ENCODE measurements at places on chromosomes 3 and 15.

DNA sequence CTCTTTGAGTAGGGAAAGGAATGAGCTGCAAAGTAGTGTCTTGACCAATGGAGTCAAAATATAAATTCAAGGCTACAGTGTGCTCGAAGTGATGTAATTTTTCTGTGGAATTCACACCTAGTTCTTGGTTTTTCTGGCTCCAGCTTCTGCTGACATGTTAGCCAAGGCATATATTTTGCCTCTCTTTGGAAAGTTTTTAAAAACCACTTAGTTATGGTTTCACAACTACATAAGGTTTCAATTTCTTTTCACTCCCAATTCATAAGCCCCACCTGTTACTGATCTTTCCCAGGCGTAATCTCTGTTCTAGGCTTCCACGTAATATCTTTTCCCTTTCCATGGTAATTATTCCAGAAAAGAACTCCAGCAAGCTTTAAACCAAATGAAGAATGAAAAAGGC, 46.9 kb downstream of the GADL1 start:
- DNase-seq = no peak

DNA sequence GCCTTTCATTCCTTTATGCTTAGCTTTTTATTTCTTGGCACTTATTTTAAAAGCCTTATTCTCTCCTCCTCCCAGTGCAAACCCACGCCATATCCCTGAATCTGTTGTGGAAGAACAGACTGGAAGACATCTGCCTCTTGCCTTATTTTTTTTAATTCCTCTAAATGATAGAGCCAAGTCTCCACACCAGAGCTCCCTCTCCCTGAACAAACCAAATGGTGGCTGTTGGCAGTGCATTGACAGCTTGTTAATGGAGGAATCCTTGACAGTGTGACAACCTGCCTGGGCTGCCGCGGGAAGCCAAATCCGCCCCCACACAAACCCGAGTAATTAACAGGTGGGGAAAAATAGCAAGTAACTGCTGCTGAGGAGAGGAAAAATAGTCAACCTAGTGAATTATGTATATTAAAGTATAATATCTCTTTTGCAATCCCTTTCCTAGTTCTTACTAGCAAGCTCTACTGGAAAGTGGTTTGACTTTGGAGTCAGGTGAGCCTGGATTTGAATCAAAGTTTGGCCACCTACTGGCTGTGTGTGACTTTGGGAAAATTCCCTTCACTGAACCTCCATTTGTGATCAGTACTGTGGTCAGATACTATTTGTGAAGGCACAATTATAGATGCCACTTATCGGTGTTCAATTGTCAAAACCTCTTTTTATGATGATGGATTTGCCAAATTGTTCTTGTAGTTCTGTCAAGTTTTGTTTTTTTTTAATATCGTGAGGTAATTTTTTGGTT, 589.6 kb downstream of the PDCD6IP start:
- DNase-seq = peak; percentile 80

GRCh38 chr3:32859604-32860237, 41.9 kb downstream of the TRIM71 start:
- no peak for DNase-seq

GRCh38 chr3:120093119-120093910, 932 bp downstream of the GSK3B start:
- peak; percentile 54 for DNase-seq

GRCh38 chr3:127264794-127265514, 22.9 kb downstream of the PRR20G start:
- no peak for DNase-seq

DNA sequence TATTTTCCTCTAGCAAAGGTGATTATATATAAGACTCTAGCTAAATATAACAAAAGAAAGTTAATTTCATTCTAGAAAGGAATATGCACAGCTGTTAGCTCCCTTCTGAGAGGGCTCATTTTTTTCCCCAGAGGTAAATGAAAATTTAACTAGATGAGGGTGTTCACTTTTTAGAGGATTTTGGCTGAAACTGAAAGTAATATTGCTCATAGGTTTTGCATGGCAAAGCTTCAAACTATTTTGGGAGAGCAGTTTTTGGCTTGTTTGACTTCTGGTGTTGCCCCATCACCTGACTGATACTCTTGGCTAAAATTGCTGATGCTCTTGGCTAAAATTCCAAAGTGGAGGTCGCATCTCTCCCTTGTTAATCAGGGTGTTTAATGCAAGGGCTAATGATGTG, 311.9 kb downstream of the EDEM1 start:
- no peak for DNase-seq

GRCh38 chr15:65558336-65558735, 28.1 kb downstream of the HACD3 start:
- no peak for DNase-seq

DNA sequence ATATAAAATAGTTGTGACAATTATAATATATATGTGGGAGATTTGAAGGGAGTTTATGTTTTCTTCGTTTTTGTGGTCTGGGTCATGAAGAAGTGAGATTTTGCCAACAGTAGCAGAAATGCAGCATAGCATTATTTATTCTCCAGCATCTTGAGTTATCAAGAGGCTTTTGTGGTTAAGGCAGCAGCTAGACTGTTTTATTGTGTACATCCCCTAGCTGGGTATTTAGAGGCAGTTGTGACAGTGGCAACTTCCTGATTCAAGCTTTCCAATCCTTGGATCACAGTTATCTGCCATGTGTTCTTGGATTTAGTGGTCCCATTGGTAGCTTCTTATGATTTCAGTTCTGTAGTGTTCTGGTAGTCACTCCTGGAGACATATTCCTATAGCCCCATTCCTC, 29.0 kb downstream of the ARIH1 start:
- no peak for DNase-seq

- DNase-seq = peak; percentile 14
Measured at GRCh38 chr15:35444557-35445204, 101.3 kb downstream of the DPH6 start.

DNA sequence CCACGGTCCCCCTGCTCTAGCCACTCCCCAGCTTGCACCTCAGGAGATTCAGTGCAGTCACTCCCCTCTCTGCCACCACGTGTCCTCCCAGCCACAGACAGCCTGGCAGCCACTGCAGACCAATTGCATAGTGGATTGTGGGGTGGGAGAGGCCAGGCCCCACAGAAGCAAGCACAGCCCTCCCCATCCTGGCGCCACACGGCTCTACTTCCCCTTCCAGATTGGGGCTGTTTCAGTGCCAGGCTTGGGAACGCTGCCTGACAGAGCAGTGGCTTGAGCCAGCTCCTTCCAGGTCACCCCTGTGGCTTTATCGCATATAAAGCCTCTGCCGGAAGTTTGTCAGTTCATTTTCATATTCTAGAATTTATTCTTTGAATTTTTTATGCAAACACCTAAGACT, 90.7 kb downstream of the TMEM266 start:
- DNase-seq = no peak

DNA sequence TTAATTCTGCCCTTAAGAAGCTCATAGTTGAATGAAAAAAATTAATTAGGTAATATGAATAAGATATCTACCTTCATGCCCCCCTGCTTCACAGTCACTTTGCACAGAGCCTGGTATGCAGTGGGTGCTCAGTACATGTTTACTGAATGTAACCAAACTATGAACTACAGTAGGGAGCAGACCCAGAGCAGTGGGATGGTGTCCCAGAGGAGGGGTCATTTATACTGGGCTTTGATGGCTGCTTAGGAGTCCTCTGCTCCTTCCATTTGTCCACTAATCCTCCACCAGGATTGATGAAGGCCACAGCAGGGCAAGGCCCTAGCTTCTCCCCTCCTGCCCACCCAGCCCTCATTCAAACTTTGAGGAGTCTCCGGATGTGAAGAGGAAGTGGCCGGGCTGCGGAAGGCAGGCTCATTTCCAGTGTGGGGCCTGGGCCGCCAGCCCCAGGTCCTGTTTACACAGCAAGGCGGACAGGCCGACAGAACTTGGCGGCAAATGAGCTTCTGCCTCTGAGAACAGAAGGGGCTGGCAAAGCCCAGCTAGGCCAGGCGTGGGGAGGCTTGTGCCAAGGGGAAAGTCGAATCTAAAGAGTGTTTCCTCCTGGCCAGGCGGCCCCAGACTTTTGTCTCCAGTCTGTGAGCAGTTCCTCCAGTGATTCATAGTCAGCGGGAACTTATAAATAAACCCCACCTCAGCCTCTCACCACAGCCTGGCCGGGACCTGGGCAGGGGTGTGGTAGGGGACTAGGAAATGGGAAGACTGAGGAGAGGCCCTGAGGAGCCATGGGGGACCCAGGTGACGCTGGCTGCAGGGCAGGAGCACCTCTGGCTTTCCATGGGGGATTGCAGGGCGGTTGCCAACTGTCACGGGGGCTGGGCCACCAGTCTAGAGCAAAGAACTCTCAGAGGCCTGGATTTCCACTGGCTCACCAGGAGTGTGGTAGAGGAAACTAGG, 51.6 kb upstream of the LCTL start:
- peak; percentile 13 for DNase-seq

GRCh38 chr15:92421976-92422375, 28.3 kb downstream of the ST8SIA2 start:
- DNase-seq = no peak

- DNase-seq = no peak
Measured at GRCh38 chr3:46662771-46663551, 30.5 kb downstream of the ALS2CL start.

- DNase-seq = no peak
Measured at GRCh38 chr15:40747685-40748631, 7.1 kb downstream of the RMDN3 start.

GRCh38 chr15:74128785-74129585, 1.4 kb upstream of the ISLR2 start:
- DNase-seq = peak; percentile 33

DNA sequence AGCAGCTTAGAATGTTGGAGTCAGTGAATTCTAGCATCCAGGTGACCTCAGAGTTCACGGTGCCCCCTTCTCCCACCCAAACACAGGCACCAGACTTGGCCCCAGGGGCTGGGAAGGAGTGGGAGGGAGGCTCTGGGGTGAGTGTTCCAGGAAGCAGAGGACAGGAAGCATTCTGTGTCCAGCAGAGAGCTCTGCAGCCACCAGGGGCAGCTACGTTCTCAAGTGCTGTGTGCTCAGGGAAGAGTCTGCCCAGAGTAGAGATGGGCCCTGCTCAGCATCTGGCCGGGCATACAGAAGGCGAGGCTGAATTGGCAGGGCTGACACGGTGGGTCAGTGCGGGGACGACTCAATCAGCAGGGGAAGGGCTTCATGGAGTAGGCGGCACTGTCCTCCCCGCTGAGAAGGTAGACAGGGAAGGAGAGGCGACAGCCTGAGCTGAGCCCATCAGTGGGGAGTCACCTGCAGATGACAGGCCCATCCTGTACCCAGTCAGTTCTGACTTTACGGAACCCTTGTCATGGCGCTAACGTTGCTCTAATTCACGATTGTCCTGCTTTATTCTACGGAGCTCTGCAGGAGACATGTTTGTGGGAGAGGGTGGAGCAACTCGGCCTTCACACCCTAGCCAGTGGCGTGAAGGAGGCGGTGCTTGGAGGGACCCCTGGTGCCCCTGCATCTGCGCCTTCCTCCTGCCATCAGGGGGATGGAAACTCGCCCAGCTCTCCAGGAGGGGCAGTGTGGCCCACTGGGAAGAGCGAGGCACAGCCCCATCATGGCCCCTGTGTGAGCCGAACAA, 82.2 kb downstream of the C3orf70 start:
- DNase-seq = no peak

GRCh38 chr3:114646526-114646925, 352.7 kb downstream of the TIGIT start:
- DNase-seq = no peak

DNA sequence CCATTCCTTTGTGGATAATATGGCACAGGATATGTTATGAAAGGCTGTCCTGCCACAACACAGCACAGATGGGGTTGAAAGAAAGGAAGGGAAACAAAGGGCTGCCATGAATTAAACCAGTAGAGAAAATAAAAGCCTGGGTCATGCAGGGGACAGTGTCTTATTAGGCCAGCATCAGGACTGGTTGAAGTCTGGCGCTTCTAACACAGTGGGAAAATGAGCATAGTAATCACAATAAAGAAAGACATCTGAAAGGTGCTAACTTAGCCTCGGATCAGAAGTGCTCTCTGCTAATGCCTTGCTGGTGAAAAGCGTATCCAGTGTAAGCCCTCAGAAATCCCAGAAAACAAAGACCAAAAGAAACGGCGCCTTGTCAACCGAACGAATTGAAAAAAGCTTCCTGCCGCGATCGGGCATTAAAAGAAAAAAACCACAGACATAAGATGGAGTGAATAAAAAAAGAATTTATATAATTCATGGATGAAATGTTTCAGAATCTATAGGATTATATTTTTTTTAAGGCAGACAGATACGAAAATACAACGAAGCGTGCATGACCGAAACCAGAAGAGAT, 566 bp upstream of the MKRN3 start:
- DNase-seq = peak; percentile 24

DNA sequence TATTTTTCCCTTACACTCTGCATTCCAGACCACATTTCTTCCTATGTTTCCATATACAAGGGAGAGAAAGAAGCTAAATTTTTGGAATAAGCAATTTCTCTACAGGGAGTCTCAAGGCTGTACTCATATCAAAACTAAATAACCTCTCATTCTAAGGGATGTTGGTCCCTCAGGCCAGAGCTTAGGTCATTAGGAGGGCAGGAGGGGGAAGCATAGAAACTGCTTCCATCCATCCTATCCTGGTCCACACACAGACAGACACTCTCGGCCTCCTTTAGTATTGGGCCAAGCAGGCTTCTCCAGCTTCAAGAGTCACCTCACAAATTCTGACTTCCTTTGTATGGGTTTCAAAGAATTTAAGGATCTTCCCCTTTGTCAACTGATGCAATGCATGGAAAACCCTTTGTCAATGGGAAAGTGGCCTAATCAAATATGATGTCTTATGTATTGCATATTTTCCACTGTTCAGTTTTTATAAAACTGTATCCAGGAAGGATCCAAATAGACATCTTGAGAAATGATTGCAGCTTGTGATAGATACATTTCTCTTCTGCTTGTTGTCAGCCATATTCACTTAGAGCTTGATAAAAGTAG, 140.7 kb upstream of the RARB start:
- DNase-seq = no peak

DNA sequence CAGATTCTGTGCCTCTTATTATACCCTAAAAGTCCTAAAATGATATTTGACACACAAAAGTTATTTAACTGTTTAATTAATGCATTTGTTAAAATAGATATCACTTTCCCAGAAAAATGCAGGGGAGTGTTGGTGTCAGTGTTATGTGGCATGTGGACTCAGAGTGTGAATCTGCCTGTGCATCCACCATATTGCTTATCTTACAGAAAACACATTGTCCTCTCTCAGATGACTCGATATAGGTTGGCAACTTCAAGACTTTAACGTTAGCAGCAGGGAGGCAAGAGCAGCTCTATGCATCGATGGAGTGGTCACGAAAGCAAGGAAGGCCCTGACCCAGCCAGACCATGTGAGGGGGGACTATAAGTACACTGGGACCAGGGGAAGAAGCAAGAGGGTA, 165.4 kb upstream of the DCBLD2 start:
- no peak for DNase-seq

- DNase-seq = no peak
Measured at GRCh38 chr3:68912376-68912775, 20.0 kb downstream of the TAFA4 start.

- no peak for DNase-seq
Measured at GRCh38 chr3:115218859-115219258, 71.8 kb upstream of the ZBTB20 start.

DNA sequence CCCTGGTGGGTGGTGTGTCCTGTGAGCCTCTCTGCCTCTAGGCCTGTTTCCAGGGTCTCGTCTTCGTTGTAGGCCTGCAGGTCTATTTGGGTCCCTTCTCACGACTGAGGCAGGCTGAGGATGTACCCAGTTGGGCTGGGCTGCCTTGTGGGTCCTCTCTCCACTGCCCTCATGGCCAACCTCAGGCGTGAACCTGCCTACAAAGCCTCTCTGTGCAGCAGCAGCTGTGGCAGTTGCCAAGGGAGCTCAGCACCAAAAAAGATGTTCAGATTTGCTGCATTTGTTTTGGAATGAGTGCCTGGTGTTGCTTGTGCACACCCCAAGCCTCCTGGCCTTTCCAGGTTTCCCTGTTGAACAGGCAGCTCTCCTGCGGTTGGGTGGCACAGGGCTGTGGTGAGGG, 13.4 kb downstream of the KLF13 start:
- DNase-seq = no peak
